Effector memory CD4-positive, alpha-beta T cell (primary cell): ENCODE measurements at places on chromosomes 1 and 21.

DNA sequence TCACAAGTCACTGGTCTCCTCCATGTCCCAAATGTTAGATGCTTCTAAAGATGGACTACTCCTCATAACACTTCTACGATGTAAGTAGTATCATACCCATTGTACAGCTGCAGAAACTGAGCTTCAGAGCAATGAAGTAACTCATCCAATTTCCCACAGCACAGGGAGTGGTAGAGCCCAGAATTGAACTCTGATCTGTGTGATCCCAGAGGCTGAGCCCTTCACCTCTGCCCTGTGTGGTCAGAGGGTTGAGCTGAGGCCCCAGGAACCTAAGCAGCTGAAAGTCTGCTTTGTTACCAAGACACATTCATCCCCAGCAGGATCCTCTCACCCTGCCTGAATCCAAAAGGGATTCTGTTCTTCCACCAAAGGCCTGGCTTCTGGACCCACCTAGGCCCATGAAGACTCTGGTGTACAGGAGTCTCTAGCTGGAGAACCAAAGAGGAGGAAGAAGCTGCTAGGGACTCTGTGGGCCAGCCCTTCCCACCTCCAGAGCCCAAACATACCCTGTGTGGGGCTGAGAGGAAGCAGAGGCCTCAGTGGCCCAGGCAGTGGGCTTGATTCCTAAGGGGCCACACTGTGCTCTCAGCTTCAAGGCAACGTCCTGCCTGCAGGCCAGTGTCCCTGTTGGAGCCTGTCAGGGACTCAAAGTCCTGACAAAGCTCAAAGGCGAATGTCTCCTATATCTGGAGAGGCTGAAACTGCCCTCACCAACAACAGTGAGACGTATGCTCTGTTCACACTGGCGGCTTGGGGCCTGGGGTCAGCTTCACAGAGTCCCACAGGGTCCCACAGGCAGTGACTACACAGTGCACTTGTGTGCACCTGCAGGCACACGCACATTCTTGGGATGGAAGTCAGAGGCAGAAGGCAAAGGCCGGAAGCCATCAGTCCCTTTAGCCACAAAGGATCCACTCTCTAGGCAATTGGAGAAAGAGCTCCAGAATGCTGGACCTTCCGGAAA lies 40.4 kb upstream of the SLC30A1 start:
- DNase-seq = no peak

DNA sequence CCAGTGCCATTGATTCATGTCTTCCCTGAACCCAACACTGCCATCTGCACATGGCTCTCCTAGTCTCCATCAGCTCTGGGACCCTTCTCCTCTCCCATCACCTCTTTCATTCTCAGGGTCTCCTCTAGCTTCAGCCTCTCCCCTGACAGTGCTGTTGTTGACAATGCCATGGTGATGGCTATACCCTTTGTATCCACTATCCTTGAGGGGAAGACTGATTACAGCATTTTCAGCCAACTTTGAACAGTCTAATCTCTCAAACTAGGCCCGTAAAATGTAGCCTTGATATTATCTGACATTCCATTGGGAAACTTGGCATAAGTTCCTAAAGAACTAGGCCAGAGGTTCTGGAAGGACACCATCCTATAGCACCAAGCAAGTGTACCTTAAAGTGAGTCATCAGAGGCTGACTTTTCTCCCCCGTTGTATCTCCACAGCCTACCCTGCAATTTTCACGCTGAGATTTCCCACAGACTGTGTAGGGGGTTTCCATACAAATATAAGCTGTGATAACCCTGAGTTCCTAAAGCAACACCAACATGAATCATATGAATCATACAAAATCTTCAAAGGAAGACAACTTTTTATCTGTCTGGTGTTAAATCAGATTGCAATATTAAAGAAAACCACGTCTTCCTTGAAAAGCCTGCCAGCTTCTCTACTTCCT lies 5.8 kb downstream of the HAO2 start:
- no peak for DNase-seq

DNA sequence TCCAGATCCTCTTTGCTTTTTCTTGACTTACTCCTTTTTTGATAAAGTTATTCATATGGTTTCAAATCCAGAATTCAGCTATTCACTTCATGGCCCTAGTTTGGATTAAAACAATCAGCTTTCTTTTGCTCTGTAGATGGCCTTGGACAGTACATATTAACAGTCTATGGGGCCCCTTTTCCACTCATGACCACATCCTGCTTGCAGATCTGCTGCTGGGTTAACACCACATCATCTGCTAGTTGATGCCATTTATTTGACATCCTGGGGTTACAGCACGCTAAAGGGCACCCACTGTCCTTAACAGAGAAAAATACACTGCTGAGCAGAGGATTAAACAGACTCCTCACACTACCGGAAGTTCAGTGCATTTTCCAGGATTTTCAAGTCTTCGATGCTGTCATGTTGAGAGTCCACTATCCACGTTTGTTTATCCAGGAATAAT lies 941 bp upstream of the IFI16 start:
- peak; percentile 31 for DNase-seq

DNA sequence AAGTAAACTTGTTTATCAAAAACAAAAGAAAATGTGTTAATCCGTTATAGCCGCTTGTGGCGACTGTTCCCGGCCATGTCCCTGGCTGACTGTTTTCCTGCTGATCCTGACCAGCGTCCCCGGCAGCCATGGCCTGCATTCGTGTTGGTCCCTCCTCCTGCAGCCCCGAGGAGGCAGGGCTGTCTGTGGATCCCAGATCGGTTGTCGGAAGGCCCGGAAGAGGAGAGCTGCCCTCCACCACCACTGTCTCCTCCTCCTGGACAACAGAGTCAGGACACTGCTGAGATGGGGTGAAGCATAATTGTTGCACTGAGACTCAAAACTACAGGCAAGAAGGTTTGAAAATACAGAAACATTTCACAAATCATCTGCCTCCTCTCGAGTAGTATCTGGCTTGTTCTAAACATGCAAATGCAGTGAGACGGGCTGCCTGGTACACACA lies 3.6 kb upstream of the MXRA8 start:
- no peak for DNase-seq

- no peak for DNase-seq
These were observed 147.1 kb downstream of the DNM3 start for GRCh38 chr1:171988243-171988885.

DNA sequence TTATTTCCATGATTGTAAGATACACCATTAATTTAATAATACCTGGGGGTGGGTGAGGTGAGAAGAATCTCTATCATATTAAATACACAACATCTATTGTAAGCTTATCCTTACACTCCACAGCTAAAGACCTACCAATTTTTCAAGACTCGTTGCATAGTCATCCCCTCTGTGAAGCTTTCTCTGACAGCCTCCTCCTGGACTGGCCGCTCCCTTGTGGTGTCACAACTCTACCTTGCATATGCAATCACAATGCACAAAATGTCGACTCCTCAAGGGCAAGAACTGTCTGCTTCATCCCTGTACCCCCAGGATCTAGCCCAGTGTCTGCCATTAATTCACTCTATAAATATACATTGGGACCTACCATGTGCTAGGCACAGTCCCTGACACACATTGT lies 2.4 kb upstream of the PTGFRN start:
- no peak for DNase-seq

DNA sequence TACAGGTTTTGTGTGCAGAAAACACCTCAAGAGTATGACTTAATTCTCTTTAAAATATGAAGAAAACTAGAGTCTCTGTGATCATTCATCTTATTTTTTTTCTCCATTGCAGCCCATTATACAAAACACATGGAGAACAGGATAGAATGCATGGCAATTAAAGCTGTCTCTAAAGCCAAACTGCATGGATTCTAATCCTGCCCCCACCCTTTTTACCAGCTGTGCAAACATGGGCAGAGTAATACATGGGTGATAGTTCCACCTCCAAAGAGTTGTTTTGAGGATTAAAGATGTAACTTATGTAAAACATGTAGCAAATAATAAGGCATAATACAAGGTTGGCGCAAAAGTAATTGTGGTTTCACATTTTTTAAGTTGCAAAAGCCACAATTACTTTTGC lies 114.4 kb downstream of the CLEC20A start:
- DNase-seq = no peak

- DNase-seq = no peak
These were observed 36.5 kb downstream of the LGALS8 start for GRCh38 chr1:236560213-236560771.

DNA sequence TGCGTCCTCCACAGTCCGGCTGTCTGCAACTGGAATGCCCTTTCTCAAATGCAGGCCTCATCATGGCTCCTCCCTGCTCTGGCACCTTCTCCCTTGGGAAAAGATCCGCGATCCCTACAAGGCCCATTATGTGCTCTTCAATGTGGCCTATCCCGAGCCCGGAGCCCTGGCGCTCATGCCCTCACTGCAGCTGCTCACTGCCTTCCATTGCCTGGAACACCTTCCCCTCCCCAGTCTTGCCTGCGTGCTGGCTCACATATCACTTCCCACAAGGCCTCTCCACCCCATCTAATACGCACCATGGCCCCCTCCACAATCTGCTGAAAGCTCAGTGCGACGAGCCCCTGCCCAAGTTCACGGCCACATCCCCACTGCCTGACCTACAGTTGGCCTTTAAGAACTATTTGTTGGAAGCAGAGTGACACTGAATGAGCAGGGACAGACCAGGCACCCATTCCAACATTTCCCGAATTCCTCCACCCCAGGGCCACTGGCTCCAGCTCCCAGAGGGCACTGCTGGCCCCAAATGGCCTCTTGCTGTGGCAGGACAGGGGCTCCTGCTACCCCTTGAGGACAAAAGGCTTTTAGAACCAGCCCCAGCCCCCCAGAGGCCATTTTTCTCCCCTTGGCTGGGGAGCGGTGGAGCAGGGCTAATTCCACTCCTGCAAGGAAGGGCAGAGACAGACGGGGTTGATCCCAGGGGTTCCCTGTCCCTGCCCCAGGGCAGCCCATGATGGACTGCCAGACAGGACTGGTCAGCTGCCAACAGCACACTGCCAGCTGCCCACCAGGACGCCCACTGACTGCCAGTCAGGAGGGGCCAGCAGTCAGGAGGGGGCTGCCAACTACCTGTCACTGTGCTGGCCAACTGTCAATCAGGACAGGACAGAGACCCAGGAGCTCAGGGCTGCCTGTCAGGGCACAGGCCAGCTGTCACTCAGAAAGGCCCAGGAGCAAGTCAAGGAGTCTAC lies 64.8 kb downstream of the DHRS3 start:
- DNase-seq = no peak

DNA sequence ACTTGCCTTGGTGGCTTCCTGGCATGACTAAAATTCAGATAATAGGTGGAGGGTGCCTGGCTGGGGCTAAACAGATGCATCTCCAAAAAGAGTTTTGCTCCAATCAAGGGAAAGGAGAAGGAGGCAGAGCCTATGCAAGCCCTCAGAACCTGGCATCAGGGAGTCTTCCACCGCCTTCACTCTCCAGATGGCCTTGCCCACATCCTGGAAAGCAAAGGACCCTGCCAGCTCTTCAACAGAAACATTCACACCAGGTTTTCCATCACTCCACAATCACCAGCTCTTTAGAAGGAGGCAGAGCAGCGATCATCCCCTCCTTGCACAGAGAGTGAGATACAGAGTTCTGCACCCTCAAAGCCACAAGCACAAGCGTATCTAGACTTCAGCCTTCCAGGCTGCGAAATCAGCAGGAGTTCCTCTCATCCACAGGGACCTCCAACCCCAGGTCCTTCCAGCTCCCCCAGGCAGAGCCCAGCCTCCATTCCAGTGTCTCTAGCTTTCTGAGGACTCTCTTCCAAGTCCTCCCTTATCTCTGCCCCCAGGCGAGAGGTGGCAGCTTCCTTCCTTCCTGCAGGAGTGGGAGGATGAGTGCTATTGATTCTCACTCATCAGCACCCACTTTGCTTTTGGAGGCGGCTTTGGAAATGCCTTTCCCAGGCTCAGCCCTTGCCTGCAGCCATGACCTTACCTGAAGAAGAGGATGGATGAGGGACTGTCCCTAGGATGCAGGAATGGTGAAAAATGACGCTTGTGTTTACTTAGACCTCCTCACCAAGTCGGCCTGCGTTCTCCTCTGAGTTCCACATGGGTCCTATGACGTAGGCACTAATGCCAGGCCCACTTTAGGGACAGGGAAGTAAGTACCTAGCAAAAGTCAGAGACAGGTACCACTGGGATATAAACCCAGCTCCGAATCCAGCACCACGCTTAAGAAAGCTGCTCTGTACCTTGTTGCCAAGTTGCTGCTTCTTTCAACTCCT lies 75.4 kb downstream of the RIPK4 start:
- DNase-seq = no peak

- DNase-seq = no peak
These were observed 424.4 kb upstream of the RUNX1 start for GRCh38 chr21:35473496-35473895.

DNA sequence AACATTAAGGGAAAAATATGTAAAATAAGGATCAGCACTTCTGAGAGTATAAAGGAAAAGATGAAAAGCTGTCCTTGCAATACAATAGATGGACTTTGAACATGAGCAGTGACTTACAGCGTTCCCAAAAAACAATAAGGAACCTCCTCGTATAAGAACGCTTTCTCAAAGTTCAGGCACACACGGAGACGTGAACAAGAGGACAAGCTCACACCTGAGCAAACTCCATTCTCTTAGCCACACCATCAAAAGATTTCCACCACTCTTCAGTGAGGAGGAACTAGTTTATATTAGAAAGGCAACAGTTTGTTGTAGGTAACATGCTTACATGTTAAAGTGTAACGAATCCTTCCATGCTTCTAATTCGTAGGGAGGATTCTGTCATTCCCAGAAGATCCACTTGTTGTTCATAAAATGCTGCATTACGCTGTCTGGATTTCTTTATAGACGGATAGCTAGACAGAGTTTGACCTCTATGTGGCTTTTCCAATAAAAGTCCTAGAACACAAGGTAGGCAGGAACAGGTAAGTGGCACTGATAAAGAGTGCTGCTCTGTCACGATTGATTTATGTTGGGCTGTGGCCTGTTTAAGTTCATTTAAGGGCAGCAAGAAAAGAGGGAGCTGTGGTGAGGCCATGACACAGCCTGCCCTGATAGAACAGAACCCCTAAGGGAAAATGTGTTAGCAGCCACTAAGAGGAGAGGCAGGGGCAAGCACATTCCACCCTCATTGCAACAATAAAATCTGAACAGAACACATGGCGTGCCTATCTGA lies 37.0 kb upstream of the ATP1A1 start:
- DNase-seq = no peak

DNA sequence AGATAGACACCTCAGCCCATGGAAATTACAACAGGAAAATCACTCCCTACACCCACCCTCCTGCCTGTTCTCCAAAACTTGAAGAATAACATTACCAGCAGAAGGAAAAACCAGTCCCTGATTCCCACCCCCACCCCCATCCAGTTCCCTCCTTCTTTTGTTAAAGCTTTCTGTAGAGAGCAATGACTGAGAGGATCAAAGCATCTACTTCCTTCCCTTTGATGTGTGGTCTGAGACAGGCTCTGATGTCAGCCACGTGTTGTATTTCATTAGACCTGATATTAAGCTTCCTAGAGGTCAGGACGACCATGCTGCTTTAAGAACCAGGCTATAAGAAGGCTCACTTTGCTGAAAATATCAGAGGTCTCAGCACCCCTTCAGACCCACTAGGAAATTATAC lies 73.9 kb upstream of the HAO2 start:
- no peak for DNase-seq
